GM12891 (cell line): ENCODE measurements at places on chromosomes 12 and 14.

- DNase-seq = no peak
Measured at GRCh38 chr14:103316721-103317121, 17.3 kb upstream of the EIF5 start.

DNA sequence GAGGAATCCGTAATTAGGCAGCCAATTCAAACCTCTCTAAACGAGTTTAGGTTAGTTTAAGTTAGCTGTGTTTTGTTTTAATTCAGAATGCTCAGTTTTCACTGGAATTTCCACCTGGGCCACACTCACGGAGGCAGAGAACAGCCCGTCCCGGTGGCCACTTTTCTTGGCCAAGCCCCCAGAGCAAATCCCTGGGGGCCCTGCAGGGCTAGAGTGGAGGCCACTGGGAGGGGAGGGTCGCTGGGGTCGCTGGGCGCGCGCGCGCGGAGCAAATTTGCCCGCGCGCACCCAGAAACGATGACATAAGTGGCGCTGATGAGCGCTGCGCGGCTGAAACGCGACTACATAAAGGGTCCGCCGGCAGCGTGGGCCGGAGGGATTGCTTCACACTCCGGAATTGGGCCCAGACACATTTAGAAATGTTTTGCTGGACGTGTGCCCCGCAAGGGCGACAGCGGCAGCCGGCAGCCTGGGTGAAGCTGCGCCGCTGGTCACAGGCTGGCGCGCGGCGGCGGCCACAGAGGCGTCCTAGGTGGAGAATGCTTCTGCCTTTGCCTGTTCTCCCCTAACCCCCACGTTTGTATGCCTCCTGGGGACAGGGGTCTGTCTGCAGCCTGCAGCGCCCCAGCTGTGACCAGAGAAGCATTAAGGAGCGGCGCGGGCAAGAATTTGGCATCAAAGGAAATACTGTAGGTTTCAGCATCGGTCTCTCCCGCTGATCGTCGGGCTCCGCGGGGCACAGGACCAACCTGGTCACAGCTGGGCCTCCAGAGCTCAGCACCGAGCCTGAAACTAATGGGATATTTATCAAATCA is 37.9 kb upstream of the TBX5 start:
- no peak for DNase-seq

DNA sequence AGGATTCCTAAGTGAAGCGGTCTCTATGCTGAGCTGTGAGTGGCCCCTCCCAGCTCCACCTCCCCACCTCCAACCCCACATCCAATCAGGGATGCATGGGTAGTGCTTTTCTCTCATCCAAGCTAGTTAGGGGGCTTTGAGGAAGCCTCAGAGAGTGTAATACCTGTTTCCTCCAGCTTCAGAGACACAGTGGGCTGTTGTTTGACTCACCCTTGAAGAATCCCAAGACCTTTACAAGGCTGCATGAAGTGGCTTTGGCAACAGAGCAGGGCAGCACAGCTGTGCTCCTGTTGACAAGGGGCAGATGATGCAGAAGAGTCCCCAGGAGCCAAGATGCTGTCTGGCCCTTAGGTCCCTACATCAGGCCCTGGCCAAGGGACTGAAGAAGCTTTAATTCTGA is 27.1 kb upstream of the CLMN start:
- DNase-seq = no peak

DNA sequence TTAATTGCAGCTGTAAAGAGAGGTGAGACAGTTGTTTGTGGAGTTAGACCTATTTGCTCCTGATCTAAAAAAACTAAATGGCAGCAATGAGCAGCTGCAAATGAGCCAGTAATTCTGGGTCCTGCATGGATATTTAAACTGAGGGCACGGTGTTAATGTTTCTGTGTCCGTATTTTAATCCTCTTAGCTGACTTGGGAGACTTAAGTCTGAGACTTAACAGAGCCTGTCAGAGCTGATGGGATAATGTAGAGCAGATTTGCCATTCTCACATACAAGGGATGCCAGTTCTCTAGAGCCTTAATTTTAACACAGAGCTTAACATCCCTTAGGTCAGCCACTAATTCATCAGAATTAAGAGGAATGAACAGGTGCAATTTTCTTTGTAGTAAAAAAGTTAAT is 178.6 kb upstream of the PDE3A start:
- DNase-seq = no peak

- DNase-seq = no peak
Measured at GRCh38 chr12:8681129-8681884, 16.5 kb upstream of the RIMKLB start.

DNA sequence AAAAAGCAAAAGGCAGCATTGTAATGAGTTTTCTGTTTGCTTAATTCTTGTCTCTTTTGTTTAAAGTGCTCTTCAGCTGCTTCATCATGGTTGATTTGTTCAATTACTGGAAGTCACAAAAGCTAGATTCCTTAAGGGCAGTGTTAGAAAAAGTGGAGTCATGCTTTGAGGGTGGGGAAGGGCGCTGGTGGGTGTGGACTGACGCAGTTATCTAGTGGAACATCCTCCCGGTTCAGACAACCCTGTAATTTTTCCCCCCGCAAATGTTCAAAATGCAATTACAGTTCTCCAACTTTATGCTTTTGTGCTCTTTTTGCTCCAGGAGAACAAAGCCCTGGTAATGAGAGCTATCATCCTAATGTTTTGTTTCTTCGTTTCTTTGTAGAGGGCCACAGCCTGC is 2.1 kb downstream of the AKAP6 start:
- DNase-seq = no peak

GRCh38 chr14:61399365-61399764 is 78.0 kb downstream of the PRKCH start:
- no peak for DNase-seq

DNA sequence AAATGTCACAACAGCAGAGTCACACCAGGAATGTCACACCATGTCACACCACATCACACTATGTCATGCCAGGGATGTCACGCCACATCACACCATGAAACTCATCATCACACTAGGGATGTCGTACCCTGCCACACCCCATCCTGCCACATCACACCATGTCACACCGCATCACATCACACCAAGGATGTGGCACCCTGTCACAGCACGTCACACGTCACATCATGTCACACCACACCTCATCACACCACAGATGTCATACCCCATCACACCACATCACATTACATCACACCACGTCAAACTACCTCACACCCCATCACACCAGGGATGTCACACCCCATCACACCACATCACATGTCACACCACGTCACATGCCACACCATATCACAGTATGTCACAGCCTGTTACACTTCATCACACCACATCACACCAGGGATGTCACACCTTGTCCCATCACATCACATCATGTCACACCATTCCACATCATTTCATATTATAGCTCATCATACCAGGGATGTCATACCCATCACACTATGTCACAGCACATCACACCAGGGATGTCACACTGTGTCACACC is 90.9 kb downstream of the TMEM121 start:
- no peak for DNase-seq

DNA sequence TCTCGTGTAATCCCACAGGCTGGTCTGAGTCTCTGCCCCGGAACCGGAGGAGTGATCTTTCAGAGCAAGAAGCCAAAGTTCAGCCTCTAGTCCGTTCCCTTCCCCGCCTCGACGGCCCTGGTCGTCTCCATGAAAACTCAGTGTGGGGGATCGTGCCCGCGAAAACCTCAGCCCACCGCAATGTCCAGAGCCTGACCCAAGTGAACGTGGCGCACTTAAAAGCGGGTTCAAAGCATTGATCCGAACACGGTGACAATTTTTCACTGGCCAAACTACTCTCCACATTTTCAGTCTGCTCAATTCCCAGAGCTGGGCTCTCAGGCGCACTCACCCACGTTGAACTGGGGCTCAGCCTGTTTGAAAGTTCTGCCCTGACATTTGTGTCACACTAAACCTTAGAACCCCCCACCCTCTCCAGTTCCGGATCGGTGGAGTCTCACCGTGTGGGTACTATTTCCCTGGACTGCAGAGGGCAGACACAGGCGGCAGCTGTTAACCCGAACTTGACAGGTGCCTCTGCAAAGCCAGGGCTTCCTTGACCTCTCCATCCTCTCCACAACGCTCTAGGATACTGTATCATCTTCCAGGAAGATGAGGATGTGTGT is 886 bp upstream of the PRICKLE1 start:
- no peak for DNase-seq

- no peak for DNase-seq
Measured at GRCh38 chr14:79318371-79318770, 892.9 kb downstream of the DIO2 start.

DNA sequence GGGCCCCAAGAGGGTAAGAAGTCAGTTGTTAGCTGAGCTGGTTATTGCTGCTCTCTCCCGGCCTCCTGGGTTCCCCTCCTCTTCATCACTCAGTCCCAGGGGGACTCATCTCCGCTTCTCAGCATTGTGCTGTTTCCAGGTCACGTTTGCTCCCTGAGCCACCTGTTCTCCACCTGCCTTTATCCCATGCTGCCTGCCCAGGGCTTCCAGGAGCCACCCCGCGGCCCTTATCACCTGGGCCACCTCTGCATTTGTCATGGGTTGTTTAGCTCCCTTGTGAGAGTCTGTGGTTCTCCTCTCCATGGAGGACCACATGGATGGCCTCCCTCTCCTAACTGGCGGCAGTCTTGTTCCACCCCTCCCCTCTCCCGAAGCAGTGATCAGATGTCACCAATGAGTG is 36.0 kb downstream of the SYNDIG1L start:
- DNase-seq = no peak

GRCh38 chr14:75969126-75969525 is 12.7 kb downstream of the TGFB3 start:
- DNase-seq = no peak

- no peak for DNase-seq
Measured at GRCh38 chr12:122837306-122838265, 2.3 kb downstream of the HIP1R start.

DNA sequence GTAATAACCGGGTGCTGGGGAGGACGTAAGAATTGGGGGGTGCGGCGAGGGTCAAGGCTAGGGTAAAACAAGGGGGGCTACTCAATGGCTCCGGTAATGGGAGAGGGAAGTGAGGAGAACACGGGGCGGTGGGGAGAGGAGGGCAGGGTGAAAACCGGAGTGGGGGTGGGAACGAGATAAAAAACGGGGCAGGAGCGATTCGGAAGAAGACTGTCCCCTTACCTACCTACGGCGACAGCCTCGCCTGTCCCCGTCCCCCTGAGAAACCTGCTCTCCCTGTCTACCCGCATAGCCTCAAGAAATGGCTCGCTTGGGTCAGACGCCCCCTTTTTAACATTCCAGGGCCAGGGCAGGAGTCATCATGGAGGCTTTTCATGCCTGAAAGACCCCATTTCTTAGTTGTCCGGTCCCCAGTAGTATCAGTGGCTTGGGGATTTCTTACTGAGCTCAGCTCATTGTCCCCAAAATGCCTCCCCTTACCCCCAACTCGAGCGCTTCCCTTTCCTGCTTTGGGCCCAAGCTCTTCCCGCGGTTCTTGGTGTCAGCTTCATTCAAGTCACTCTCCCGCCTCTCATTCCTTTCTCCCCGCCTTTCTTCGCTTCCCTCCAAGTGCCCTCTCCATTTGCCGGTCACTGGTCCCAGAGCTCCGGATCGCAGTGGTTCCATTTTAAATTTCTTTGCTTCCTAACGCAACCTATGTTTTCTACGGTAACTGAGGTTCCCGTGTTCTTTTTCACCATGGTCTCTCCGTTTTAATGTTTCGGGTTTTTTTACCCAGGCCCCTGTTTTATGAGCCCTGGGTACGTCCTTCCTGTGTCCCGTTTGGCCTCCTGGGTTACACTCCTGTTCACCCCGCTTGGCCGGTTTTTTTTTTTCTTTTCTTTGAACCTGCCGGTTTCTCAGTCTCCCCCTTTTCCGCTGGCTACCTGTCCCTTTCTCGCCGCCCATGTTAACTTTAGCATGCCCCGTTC is 1.2 kb upstream of the WSB2 start:
- DNase-seq = peak; percentile 21

- no peak for DNase-seq
Measured at GRCh38 chr12:13383379-13383778, 186.9 kb downstream of the EMP1 start.

- no peak for DNase-seq
Measured at GRCh38 chr12:122949405-122949804, 16.9 kb downstream of the ABCB9 start.

DNA sequence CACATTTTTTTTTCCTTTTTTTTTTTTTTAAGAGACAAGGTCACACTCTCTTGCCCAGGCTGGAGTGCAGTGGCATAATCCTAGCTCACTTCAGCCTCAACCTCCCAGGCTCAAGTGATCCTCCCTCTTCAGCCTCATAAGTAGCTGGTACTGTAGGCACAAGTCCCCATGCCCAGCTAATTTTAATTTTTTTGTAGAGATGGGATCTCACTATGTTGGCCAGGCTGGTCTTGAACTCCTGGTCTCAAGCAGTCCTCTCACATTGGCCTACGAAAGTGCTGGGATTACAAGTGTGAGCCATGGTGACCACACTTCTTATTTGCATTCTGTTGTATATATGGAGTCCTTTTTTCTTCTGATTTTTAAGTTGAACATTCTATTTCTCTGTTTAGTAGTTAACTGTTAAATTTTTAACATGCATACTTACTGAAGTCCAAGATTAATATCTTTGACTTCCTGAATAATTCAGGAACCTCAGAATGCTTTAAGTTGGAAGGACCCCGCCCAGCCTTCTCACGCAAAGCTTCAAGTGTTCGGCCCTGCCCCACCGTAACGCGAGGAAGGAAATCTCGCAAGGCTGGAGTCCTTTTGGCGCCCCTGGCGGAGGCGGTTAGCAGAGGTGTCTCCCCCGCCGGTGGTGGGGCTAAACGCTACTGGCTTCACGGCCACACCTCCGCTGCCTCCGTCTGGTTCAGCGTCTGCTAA is 21.6 kb downstream of the SPATS2 start:
- DNase-seq = no peak

- DNase-seq = no peak
Measured at GRCh38 chr12:52369211-52369610, 1.9 kb upstream of the KRT85 start.

- no peak for DNase-seq
Measured at GRCh38 chr14:64244279-64244678, 49.9 kb downstream of the ESR2 start.

DNA sequence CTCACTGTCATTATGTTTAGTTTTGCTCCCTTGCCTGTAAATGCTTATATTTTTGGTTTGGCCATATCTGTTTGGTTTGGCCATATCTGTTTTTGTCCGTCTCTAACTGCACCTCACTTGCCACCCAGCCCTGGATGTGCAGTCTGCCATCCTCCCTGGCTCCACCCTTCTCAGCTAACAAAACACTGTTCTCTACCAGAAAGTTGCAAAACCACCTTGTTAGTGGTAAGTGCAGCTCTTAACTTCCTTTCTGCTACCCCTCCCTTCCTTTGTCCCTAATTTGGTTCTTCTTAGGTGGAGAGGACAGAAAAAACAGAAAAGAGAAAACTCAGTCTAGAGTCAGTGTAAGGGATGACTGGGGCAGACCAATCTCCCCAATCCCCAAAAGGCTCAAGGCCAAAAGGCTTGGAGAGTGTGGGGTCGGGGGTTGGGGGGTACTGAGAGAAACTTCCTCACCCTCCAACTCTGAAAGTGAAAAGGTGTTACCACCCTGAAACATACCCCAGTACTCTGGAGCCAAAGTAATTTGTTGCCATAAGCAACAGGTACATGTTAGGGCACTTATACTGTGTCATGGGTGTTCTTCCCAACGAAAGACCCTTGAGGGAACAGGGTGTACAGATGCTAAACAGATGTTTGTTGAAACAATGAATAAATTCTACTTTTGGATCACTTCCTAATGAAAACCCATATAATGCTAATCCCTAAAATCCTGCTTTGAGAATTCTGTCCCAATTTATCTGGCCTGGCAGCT is 5.0 kb downstream of the BIN2 start:
- no peak for DNase-seq

GRCh38 chr12:113524495-113524894 is 52.8 kb upstream of the LHX5 start:
- DNase-seq = no peak
